ENCODE measurements at places on chromosomes 2 and 18. TPM values are rescaled to one million over a fixed set of nuclear protein-coding genes. Genes with fewer than 3 reads are reported as not detected.

MAIP1 gene
- 15.4 TPM for total RNA-seq

TXNDC2 gene
- not detected for total RNA-seq

ZNF396 gene
- 0.65 TPM for total RNA-seq

INHA gene
- total RNA-seq, result not detected

RRM2 gene
- 38.2 TPM for total RNA-seq

MMADHC gene
- total RNA-seq, result 135 TPM

NPAS2 gene
- 1.1 TPM for total RNA-seq

CDH2 gene
- total RNA-seq, result 4.7 TPM

CYS1 gene
- not detected for total RNA-seq

GPR35 gene
- total RNA-seq, result 0.50 TPM

NT5C1B gene
- total RNA-seq, result not detected

CMPK2 gene
- total RNA-seq, result 1.4 TPM

ACOXL gene
- total RNA-seq, result 0.06 TPM

VIT gene
- total RNA-seq, result not detected
